ENCODE measurements at places on chromosomes 1 and 21.

GRCh38 chr1:87765681-87766070, 437.0 kb downstream of the LMO4 start:
- DNase-seq = no peak

DNA sequence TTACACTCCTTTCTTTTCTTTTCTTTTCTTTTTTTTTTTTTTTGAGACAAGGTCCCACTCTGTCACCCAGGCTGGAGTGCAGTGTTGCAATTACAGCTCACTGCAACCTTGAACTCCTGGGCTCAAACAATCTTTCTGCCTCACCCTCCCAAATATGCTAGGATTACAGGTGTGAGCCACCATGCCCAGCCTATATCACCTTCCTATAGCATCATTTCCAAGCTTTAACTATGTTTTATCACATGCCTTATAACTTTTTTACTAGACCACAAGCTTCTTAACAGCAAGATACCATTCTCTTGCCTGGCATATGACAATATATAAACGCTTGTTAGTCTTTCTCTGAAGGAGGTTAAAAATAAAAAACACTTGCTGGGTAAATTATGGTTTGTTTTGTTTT, 55.3 kb upstream of the MUTYH start:
- DNase-seq = no peak

GRCh38 chr1:8540261-8540941, 222.5 kb downstream of the SLC45A1 start:
- no peak for DNase-seq

DNA sequence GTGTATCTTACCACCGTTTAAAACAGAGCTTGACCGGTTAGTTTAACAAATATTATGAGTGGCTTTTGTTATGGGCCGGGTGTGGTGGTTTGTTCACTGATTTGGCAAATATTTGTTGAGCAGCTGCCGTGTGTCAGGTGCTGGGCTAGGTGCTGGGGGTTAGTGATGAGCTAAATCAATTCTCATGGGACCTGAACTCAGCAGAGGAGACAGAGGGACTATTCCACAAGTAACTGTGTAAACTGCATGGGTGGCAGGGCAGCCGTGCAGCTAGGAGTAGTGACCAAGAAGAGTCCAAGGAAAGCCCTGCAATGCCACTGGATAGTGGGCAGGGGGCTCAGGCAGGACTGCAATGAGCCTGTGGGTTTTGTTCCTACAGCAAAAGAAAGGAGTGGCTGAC, 11.2 kb upstream of the C2CD2 start:
- no peak for DNase-seq

GRCh38 chr1:178916448-178917174, 45.7 kb upstream of the ANGPTL1 start:
- no peak for DNase-seq

DNA sequence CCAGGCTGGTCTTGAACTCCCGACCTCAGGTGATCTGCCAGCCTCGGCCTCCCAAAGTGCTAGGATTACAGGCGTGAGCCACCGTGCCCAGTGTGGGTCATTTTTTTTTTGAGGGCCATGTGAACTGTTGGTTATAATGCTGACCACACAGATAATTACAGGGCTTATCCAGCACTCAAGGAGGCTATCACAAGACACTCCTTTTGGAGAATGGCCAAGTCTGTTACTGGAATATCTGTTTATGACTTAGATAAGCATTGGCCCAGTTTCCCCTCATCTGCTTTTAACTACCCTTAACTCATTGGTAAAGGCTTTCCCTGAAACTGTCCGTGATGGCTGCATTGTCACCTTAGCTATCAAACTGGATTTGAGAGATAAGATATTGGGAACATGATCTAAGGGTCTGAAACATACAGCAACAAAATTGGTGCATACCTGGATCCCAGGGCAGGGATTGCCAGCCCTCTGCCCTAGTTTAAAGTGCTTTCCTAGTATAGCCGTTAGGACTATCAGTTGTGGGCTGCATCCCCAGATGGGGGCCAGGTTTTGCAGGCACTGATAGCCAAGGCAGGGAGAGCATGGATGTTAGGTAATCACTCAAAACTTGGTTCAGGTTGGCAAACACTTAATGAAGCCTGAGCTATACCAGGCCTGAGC, 15.6 kb downstream of the SZT2 start:
- DNase-seq = no peak

DNA sequence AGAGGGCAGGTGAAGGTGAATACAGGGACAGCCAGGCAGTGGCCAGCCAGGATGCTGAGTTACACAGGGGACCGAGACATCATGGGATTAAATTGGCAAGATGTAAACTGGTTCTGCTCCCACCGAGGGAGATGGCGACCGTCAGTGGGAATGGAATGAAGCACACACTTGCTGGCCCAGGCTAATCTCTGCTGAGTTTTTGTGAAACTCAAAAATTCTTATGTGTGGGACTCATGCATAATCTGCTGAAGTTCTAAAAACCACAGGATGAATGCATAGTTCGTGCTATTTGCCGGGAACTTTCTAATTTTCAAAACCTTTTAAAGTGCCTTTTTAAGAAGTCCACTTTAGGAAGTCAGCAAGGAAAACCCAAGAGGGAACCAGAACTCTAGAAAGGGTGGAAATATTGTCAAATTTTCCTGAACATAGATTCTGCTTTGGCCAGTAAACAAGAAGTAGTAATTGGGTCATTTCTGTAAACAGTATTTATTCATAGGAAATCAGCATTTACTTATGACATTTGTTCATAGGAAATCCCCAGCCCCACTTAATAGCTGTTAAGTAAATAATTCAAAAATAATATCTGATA, 85.4 kb upstream of the ROR1 start:
- no peak for DNase-seq

GRCh38 chr1:188343914-188344313, 1515.2 kb downstream of the PLA2G4A start:
- no peak for DNase-seq

DNA sequence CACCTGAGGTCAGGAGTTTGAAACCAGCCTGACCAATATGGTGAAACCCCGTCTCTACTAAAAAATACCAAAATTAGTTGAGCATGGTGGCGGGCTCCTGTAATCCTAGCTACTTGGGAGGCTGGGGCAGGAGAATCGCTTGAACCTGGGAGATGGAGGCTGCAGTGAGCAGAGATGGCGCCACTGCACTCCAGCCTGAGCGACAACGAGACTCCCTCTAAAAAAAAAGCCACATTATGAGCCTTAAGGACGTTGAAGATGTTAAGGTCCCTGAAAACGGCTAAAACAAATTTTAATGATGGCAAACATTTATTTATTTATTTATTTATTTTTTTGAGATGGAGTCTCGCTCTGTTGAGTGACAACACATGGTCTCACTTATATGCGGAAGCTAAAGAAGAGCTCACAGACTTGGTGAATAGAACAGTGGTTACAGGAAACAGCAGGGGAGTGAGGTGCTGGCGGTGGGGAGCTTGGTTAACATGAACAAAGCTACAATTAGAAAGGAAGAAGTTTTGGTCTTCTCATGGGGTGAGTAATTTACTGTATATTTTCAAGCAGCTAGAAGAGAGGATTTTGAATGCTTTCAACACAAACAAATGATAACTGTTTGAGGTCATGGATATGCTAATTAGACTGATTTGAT, 47.1 kb downstream of the TCP10L start:
- DNase-seq = no peak

GRCh38 chr1:2928366-2929325, 92.6 kb upstream of the ACTRT2 start:
- no peak for DNase-seq

GRCh38 chr1:52157582-52157981, 15.7 kb downstream of the ZFYVE9 start:
- DNase-seq = no peak

GRCh38 chr1:204584699-204585372, 68.6 kb downstream of the MDM4 start:
- no peak for DNase-seq

- peak; percentile 58 for DNase-seq
These were observed 39.6 kb upstream of the LDLRAP1 start for GRCh38 chr1:25503551-25504426.

DNA sequence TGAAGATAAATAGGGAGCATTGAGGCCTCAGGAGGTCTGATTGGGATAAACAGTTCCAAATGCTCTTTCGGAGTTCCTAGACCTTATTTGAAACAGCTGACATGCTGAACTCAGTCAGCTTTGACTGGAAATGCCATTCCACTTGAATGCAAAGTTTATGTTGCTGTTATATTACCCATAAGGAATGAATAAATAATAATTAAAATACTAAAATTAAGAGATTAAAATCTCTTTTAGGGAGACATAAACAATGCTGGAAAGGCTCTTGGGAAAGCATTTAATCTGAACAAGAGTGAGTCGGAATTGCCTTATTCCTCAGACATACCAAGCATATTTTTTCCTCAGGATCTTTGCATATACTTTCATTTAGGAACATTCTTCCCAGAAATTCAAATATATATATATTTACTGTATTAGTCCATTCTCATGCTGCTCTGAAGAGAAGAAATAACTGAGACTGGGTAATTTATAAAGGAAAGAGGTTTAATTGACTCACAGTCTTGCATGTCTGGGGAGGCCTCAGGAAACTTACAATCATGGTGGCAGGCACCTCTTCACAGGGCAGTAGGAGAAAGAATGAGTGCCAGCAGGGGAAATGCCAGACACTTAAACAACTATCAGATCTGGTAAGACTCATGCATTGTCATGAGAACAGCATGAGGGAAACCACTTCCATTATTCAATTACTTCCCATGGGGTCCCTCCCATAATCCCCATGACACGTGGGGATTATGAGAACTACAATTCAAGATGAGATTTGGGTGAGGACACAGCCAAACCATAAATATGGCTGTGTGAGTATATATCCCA, 318.2 kb upstream of the PLXNA2 start:
- DNase-seq = no peak

GRCh38 chr1:25450891-25451290, 20.2 kb downstream of the MACO1 start:
- DNase-seq = no peak

- no peak for DNase-seq
These were observed 1.9 kb upstream of the SAMSN1 start for GRCh38 chr21:14547834-14548513.

DNA sequence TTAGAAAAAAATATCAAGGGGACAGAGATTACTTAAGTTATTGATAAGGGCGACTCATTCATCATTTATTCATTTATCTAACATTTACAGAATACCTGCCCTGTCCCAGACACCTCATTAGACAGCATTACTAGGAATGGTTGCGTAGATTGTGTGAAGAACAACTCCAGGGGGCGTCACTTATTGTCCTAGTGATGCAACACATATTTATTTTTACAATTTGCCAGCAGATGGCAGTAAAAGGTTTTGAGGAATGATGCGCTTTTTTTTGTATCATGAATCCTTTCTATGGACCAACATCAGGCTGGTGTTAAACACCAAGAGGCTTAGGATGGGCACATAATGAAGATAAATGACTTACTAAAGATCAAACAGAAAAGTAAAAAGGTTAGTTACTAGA, 5.5 kb downstream of the NCAM2 start:
- no peak for DNase-seq

GRCh38 chr1:151311589-151312331, 15.5 kb downstream of the PI4KB start:
- peak; percentile 47 for DNase-seq

- DNase-seq = no peak
These were observed 1.2 kb upstream of the CSMD2 start for GRCh38 chr1:34166191-34166624.

- DNase-seq = no peak
These were observed 15.7 kb downstream of the S100A16 start for GRCh38 chr1:153597206-153597605.

- DNase-seq = no peak
These were observed 8.6 kb downstream of the ALPL start for GRCh38 chr1:21517660-21518480.

GRCh38 chr21:46229133-46229922, 754 bp upstream of the LSS start:
- DNase-seq = no peak

DNA sequence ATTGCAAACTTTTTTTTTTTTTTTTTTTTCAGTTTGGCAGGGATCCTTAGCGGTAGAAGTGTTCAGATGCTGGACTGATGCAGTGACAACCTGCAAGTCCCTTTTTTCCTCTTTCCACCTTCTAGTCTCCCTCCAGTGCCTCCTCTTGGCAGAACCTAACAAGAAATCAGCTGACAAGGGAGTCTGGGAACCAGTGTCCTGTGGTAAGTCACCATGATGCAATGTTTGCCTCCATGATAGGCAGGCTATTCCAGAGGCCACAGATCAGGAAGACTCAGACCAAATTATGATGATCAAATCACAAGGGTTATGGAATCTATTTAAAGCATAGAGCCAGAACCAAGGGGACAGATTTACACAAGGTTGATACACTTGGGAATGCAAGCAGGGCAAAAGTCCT, 3.0 kb upstream of the CD34 start:
- DNase-seq = no peak

GRCh38 chr1:80882553-80882952, 918.2 kb upstream of the ADGRL2 start:
- no peak for DNase-seq

- DNase-seq = no peak
These were observed 11.7 kb downstream of the UBE2G2 start for GRCh38 chr21:44789880-44790279.

DNA sequence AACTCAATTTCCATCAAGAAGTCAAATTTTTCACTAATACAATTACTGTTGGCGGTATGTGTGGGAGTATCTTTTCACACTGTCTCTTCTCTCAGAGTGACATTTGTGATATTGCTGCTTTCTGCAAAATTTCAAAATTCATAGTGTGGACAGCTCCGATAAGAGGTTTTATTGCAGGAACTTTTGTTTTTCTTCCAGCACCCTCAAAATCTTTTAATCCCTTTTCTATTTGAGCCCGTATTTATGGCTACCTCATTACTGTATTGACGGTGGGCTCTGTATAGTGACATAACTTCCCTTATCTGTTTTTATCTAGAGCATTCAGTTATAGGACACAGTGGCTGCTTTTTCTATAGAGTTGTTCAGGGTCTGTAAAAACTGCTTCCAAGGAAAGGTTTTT, 794.4 kb upstream of the TMPRSS15 start:
- no peak for DNase-seq

DNA sequence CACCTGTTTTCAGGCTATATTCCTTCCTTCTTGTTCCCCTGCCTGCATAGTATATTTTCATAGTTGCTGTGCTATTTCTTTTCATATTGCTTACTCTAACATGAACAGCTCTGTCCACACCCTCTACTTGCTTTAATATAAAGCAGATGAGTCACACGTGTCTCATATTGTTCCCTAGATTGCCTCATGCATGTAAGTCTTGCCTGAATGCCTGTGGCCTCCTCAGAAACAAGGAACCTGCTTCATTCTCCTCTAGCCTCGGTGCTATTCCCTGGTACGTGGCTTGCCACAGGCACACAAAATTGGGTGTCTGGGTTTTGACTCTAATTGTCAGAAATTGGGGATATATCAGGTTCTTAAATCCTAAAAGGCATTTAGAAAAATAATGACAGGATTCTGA, 16.5 kb upstream of the PKP1 start:
- DNase-seq = no peak

- DNase-seq = no peak
These were observed 22.2 kb upstream of the ALG14 start for GRCh38 chr1:95094923-95095322.

GRCh38 chr1:65044411-65044810, 78.1 kb upstream of the JAK1 start:
- DNase-seq = no peak
